Stimulated activated CD4-positive, alpha-beta T cell treated with anti-CD3 and anti-CD28 coated beads, Interleukin-2, amount 100 ng/mL, for 4 hours (primary cell): ENCODE measurements at places on chromosomes 11 and 22.

DNA sequence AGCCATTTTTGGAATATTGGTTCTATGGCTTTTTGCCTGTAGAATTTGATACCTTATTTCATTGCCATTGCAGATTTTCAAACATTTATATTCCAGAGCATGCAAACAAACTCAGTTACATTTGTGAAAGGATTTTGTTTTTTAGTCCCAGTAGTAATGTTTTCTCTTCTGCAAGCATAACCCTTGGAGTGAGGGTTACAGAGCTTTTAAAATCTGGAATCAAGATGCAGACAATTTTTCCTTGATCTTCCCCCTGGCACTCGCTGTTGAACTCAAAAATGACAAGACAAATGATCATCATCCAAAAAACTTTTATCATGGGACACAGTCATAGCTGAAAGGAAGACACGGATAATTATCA is 20.8 kb downstream of the BBOX1 start:
- no peak for DNase-seq

GRCh38 chr11:61728066-61728939 is 24.1 kb upstream of the MYRF start:
- no peak for DNase-seq

GRCh38 chr11:65646958-65647701 is 9.2 kb downstream of the SIPA1 start:
- no peak for DNase-seq

- no peak for DNase-seq
Observed at GRCh38 chr11:111148121-111148520, 97.4 kb upstream of the POU2AF2 start.

- no peak for DNase-seq
Observed at GRCh38 chr11:70128435-70128906, 50.4 kb downstream of the ANO1 start.

GRCh38 chr11:112922606-112923005 is 38.6 kb upstream of the NCAM1 start:
- no peak for DNase-seq

GRCh38 chr11:68664141-68664540 is 20.2 kb upstream of the GAL start:
- DNase-seq: no peak

GRCh38 chr11:67611165-67611564 is 4.4 kb downstream of the NDUFV1 start:
- DNase-seq: no peak

GRCh38 chr11:112477581-112478317 is 217.1 kb upstream of the PLET1 start:
- DNase-seq: no peak

GRCh38 chr11:67057205-67057672 is 592 bp downstream of the RHOD start:
- no peak for DNase-seq

DNA sequence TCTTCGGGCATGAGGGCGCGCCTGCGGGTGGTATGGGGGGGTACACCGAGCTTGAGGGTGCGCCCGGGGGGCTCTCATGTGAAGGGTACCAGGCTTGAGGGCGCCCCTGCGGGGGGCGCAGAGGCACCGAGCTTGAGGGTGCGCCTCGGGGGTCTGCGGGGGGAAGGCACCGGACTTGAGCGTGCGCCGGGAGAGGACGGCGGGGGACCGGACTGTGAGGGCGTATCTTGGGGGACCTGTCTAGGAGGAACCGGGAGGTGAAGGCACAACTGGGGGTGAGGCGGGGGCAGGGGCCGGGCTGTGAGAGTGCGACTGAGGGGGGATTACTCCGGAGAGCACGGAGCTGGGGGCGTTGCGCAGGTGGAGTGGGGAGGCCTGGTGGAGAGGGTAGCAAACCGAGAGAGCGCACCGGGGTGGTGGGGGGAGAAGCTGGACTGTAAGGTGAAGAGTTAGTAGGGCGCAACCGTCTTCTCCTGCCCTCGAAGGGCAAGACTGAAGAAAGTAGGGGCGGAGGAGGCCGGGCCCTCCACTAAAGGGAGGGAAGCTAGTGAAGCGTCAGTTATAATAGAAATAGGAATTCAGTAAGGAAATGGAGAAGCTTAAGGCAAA is 1.1 kb upstream of the DDX6 start:
- peak; percentile 45 for DNase-seq

DNA sequence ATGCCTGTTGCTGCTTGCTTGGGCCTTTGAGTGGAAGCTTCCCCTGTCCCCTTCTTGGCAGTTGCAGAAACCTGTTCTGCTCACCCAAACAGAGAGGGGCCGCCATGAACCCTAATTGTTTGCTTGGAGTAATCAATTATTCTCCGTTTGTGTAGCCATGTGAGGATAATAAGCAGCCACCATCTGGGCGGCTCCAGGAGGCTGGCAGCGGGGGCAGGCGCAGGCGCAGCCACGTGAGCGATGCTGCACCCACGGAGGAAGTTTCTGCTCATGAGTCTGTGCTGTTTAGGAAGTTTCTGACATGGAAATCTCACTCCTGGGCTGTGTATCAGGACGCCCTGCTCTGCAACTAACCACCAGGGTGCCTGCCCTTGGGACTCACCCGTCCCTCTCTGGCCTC is 90.1 kb downstream of the MPPED1 start:
- no peak for DNase-seq

GRCh38 chr11:126917531-126918204 is 82.9 kb downstream of the KIRREL3 start:
- DNase-seq: no peak

DNA sequence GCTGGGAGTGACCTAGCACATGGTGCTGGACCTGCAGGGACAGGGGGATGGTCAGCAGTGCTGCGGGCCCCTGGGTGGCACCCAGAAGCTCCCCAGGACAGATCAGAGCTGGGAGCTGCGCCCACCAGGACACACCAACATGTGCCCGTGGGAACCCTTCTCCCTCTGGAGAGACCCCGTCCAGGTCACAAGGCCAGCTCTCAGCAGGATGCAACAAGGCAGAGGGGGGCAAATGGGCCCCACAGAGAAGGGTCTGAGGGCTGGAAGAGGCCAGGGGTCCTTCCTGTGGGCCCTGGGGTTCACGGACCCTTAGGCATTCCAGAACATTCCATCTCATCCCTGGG is 6.2 kb downstream of the DUSP8 start:
- no peak for DNase-seq

GRCh38 chr11:35631891-35632290 is 13.6 kb downstream of the FJX1 start:
- no peak for DNase-seq

GRCh38 chr11:103175461-103176129 is 66.4 kb downstream of the DYNC2H1 start:
- no peak for DNase-seq

- DNase-seq: no peak
Observed at GRCh38 chr22:36053242-36054147, 24.9 kb upstream of the RBFOX2 start.

DNA sequence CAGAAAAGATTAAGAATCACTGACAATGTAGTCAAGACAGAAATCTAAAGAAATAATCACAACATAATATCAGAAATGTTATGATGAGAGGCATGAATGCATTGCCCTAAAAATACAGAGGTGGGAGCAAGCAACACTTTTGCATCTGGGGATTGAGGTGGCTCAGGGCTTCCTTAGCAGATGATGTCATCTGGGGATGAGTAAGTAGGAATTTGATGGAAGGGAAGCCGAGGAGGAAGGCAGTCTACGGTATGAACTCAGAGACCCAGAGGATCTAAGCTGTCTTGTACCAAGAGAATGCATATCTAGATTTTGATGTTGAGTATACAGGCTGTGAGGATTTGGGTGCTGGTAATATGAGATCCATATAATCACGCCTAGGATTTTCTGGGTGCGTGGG is 193.0 kb upstream of the SNX19 start:
- DNase-seq: no peak

GRCh38 chr11:128519338-128519737 is 68.0 kb downstream of the ETS1 start:
- DNase-seq: no peak

- DNase-seq: no peak
Observed at GRCh38 chr22:36862251-36863242, 1.7 kb downstream of the NCF4 start.

DNA sequence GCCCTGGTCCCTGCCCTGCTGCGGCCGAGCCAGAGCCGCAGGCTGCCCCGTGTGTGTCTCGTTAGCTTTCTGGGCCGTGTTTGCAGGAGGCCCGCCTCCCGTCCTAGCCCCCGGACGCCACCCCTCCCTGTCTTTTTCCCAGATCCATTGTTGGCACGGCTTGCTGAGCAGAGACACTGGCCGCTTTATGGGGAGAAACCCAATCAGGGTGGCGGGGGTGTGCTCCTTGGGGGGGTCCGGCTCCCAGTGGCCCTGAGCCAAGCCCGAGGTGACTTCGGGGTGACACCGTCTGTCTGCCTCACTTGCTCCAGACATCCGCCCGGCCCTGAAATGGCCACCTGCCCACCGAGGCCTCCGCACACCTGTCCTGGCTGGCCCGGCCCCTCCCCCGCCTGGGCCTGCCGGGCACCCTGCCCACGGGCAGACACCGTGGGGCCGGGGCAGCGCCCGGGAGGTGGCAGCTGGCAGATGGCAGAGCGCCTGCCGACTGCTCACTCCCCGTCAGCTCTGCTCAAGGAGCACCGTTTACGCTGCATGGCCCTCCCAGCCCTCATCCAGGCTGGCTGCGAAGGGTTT is 43.1 kb upstream of the PPARA start:
- no peak for DNase-seq

GRCh38 chr11:68312780-68313573 is 586 bp downstream of the LRP5 start:
- DNase-seq: peak; percentile 7

DNA sequence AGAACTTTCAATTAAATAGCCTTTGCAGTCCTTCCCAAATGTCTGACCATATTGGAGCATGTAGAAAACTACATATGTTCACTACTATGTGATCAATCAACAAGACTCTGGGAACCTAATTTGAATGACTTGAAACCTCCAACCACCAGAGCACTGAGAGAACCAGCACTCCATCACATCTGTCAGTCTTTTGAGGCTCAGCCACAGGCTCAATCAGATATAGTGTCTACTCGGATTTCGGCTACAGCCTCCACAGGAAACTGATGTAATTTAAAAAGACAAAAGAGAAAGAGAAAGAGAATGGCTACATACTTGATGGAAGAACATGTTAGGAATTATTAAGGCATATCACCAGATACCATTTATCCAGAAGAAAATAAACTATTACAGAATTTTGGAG is 859.0 kb downstream of the FAM181B start:
- no peak for DNase-seq

DNA sequence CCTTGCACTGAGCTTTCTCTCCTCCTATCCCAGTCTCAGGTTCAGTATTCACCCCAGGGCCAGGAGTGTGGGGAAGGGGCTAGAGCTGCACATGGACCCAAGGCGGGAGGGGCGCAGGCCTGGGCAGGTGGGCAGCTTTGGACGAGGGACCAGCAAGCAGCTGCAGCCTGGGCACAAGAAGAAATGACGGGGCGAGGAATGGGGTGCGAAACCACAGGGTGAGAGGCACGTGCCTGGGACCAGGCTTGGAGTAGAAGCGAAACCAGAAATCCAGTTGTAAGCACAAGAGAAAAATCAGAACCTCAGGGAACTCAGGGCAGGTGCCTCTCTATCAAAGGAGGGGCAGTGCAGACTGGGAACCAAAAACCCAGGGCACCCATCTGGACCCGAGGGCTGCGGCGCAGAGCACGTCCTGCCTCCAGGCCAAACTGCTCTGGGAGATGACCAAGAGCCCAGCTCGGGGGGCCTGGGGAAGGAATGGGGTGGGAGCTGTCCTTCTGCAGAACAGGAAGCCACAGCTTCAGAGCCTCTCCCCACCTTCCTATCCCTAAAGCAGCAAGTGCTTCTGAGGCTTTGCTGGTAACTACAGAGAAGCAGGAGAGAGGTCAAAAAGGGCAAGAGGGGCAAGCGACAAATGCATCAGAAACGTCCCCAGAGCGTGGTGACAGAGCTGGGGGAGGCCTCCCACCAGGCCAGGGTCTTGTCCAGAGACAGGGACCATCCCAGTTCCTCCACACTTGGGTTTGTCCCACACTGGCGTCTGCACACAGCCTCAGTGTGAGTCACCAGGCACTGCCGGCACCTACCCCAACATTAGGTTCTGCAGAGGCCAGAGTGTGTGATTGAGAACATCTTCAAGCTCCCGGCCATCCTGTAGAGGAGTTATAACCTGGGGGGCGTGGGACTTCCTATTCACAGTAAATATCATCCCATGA is 18.3 kb upstream of the TMPRSS4 start:
- DNase-seq: no peak

GRCh38 chr11:4826425-4826824 is 5.3 kb downstream of the OR51F2 start:
- no peak for DNase-seq

- no peak for DNase-seq
Observed at GRCh38 chr22:35085621-35086020, 19.7 kb downstream of the ISX start.

DNA sequence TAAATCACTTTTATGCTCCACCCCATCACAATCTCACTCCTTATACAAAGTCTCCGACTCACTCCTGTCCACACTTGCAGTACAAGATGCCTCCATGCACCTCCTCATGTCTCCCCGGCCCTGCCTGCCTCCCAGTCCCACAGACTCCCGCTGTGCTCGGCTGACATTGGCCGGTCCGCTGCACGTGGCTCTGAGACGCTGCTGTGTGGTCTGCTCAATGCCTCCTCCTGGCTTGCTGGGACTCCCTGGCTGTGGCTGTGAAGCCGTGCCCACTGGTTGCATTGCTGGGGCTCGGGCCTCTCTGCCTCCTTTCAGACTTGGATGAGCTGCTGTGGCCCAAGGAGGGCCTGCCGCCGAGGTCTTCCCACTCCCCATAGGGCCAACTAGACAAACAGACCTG is 224.0 kb upstream of the B3GAT1 start:
- no peak for DNase-seq

DNA sequence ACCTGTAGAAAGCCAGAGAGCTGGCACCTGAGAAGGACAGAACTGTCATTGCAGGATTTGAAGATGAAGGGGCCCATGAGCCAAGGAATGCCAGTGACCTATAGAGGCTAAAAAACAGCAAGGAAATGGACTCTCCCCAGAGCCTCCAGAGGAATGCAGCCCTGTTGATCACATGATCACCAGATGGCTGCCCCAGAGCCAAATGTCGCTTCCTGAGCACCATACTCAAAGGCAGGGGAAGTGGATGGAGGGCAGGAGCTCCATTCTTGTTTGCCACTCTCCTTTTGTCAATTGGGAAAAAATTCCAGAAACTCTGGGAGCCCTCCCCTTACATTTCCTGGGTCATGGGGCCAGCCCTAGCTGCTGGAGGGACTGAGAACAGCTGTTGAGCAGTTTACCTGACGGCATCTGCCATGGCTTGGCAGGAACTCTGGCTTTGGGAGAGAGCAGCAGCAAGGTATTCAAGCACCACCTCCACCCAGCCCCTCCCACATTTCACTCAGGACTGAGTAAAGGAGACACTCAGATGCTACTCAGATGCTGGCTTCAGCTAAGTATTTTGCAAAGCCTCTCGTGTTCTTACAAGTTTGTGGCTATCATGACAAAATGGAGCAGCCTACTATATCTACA is 46.9 kb downstream of the DKK3 start:
- no peak for DNase-seq

GRCh38 chr11:1844221-1845094 is 5.7 kb downstream of the TNNI2 start:
- peak; percentile 32 for DNase-seq

DNA sequence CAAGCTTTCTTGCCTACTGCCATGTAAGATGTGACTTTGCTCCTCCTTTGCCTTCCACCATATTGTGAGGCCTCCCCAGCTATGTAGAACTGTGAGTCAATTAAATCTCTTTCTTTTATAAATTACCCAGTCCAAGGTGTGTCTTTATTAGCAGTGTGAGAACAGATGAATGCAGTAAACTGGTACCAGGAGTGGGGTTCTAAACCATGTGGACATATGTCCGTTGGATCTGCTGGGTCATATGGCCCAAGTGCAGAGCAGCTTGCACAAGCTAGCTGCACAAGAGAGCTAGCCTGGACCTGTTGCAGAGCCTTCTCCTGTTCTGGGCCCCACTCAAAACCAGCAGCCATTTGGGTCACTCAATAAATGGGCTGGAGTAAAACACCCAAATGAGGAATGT is 177.1 kb downstream of the HIPK3 start:
- DNase-seq: no peak
